Stimulated activated CD8-positive, alpha-beta memory T cell treated with anti-CD3 and anti-CD28 coated beads, Interleukin-12 subunit alpha, Interleukin-12 subunit beta, amount 100 ng/mL, for 4 hours (primary cell): ENCODE measurements at places on chromosomes 4 and X.

GRCh38 chrX:16765594-16765993 is 20.7 kb upstream of the TXLNG start:
- no peak for DNase-seq

DNA sequence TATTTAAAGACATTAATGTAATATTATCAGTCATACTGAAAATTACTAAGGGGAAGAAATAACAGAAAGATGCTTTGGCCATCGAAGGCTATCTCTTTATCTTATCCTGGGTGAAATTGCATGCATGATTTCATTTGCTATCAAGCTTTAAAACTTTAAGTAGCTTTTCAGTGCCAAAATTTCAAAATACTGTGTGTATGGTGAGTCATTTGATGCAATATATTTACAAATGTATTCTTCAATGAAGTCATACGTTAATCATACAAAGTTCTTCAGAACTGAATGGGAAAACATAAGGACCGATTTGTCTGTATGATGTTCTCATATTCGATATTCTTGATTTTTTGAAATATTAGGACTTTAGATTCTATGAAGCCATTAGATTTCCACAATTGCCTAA is 1295.8 kb upstream of the AGA start:
- DNase-seq = no peak

- DNase-seq = no peak
Observed at GRCh38 chrX:15549189-15550012, 48.8 kb downstream of the BMX start.

GRCh38 chr4:152422817-152423320 is 113.0 kb downstream of the FBXW7 start:
- no peak for DNase-seq

DNA sequence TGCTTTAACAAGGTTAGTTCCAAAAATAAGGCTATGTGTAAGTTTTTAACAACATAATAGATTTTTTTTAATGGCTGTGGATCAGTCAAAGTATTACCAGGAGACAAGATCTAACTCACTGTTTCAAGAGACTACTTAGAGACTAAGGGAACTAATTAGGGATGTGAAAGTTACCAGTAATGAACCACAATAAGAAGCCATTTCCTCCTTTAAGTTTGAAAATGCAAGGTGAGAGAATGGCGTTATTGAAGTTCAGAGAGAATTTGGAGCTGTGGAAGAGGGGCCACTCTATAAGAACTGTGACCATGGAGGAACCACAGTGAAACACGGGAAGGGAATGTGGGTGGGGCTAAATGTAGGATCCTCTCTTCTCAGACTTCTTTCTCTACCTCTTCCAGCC is 624.2 kb downstream of the GLUD2 start:
- no peak for DNase-seq

DNA sequence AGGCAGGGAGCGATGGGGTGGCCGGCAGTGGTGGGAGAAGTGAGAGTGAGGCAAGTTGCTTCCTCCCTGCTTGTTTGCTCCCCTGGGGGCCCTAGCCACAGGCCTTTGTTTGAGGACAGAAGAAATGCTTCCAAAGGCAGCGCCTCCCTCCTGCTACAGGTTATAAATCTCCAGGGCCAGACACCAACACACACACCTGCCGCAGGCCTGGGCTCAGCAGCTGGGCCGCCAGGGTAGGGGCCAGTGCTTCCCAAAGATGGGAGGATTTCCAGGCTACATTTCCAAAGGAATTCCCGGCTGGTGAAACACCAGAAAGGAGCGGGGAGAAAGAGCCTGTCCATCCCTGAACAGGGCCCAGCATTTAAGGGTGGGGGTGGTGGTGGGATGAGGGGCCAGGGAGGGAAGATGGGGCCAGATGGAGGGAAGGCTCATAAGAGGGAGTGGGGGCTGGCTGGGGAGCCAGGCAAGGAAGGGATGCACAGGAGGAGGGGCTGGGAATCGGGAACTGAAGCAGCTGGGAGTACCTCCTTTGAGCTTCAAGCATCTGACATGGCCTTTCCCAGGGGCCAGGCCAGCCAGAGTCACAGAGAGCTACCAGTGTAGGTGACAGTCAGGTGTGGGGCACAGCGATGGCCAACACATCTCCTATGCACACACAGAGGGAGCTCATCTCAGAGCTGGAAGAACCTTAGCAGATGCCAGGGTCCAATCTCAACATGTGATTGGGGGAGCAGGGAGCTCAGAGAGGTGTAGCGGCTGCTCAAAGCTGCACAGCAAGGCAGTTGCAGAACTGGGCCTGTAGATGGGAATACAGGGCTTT is 143.9 kb downstream of the PJA1 start:
- DNase-seq = no peak
